ENCODE measurements at places on chromosomes 16 and 17.

- no peak for DNase-seq
Observed at GRCh38 chr16:68772030-68772681, 35.1 kb downstream of the CDH1 start.

DNA sequence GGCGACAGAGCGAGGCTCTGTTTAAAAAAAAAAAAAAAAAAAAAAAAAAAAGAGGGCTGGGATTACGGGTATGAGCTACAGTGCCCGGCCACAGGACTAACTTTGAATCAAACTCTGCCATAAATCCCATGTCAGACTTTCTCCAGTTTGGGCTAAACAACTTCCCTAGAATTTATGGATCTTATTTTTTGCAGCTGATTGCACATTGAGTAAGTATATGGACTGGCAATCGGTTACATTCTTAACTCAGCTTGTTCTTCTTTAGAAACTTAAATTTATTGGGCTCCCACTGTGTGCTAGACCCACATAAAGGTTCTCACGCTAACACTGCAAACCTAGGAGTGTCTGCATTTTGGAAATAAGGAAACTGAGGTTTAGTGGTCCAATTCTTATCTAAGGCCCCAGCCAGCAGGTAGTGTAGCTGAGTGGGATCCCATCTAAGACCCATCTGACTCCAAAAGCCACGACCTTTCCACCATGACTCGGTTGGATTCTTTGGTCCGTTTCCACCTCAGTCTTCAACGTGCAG, 718 bp upstream of the CBFB start:
- DNase-seq: no peak

GRCh38 chr16:81066681-81067080, 10.4 kb downstream of the C16orf46 start:
- DNase-seq: no peak

- DNase-seq: no peak
Observed at GRCh38 chr17:12007466-12007865, 10.2 kb upstream of the ZNF18 start.

- no peak for DNase-seq
Observed at GRCh38 chr16:78729687-78730086, 630.2 kb downstream of the WWOX start.

DNA sequence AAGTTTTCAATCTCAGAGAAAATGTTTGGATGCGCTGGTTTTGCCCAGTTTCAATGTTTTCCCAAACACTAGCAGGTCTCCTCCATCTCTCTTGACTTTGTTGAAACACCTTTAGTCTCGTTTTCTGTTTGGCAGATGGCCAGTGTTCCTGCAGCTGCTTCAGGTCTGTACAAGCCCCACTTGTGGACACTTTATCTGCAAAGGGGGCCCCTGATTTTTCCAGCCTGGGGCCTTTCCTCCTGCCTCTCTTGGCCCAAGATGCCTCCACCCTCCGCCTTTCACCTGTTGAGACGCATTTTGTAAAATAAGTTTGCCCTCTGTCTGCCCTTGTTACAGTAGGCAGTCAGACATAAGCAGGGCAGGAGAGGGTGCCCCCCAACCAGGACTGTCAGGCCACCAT, 21.8 kb upstream of the PRM1 start:
- DNase-seq: no peak

DNA sequence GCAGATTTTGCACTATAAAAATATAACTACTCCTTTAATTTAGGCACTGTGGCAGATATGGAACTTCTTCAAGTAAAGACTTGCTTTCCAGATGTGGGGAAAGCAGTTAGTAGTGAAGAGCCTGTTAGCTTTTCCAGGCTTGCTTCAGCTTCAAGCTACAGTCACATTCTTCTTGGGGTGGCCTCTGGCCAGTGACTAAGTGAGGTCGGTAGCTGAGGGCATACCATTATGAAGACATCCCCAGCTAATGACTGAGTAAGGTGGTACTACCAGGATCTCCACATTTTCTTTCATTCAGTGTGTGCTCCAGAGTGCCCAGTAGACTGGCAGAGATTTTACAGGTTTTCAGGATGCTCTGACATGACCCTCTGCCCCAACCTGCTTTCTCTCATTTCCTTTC, 167.1 kb upstream of the KIF2B start:
- no peak for DNase-seq
